ENCODE measurements at places on chromosomes 1 and 21.

DNA sequence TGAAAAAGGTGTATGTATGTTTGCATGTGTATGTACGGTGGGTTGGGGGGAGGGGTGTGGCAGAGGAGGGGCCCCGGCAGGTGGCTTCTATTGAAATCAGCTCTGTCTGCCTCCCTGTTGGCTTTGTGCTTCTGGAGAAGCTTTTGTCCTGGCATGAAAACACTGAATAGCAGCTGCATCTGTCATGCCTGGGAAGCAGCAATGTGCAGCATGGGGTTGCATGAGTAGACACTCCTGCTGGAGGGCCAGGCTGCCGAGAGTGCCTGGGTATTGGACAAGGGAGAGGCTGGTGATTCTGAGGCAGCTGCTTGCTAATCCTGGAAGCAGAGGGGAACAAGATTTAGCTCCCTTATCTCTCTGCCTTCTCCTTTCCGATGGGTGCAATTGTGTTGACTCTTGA is 20.5 kb downstream of the MAPKAPK2 start:
- peak; percentile 73 for DNase-seq

DNA sequence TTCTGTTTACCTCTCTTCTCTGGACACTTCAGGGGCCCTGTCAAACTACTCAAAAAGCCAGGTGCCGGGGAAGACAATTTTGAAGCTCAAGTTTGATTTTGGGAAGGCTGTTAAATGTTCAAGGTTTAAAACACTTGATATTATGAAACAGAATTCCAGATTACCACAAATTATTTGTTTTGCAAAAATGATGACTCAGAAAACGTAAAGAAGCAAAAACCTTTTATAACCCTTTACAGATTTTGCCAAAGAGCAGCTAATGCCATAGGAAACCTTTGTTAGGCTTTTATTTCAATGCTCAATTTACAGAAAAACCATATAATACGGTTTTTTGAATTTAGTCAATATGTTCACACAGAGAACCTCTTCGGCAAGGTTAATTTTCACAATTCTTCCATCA is 593.4 kb upstream of the ZP4 start:
- peak; percentile 48 for DNase-seq

- DNase-seq = no peak
Observed at GRCh38 chr1:41427122-41427913, 57.2 kb downstream of the EDN2 start.

DNA sequence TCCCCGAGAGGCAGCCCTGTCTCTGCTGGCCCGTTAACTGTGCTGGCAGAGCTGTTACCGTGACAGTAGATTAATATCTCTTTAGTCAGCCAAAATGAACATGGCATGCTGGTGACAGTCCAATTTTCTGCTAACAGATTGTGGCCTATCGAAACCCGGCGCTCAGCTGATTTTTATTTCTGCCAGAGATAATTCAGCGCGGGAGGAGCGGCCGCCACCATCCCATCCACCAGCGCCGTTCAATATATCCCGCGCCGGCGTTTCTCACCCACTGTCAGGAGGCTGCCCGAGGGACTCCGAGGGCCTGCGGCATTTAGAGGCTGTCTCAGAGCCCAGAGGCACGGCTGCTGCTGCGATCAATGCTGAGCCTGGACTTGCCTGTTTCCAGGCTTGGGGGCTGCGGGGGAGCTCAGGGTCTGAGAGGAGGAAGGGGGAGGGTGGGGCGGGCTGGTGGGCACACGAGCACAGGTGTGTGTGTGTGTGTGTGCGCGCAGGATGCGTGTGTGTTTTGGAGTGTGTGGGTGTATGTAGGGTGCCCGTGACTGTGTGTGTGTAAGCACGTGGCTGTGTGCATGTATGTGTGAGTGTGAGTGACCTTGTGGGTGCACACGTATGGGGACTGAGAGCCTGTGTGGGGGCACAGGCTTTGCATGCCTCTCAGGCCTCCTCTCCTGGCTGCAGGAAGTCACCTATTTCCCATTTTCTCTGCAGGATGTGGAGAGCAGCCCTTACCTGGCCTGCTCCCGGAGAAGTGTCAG is 109.7 kb upstream of the ACTRT2 start:
- no peak for DNase-seq

GRCh38 chr1:107175102-107175909 is 34.5 kb downstream of the NTNG1 start:
- DNase-seq = no peak

- peak; percentile 9 for DNase-seq
Observed at GRCh38 chr1:20250340-20250989, 40.2 kb upstream of the VWA5B1 start.

DNA sequence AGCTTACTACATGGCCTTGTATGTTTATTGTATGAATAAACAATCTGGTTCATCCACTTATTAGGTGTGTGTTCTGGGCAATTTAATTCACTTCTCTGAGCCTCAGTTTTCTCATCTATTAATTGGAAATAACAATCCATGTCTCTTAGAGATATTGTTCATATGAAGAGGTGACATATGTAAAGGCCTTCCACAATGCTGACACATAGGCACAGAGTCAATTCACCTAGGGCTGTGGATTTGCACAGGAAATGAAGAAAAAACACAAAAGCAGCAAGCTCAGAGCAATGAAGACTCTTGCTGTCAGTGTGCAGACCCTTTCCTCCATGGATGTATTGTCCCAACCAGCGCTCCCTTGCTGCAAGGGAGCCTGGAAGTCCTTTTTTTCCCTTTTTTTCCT is 195.2 kb upstream of the CAMK1G start:
- no peak for DNase-seq

GRCh38 chr1:7860130-7860529 is 7.3 kb upstream of the UTS2 start:
- DNase-seq = no peak

DNA sequence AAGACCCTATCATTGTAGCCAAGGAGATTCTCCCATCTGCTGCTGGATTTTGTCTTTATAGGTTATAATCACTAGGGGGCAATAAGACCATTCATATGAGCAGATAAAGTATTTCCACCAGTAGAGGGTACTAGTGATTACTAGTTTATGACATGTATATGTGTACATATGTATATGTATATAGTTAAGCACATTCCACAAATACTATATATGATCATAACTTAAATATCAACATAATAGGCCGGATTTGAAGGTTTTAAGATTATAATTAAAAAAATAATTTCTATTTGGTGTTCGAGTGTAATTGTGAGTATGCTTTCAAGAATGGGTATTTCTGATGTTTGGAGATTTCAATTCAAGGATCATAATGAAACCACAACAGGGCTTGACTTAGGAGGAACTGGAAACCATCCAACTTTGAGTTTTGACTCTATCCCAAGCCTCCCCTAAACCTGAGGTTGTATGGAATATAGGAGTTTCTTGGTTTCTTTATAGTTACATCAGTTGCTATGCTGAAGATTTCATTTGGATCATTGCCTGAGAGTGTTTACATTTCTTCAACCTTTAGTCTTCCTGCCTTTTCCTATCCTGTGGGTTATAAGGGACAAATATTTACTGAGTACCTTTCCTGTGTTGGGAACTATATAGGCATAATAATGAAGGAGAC is 16.9 kb downstream of the TCEANC2 start:
- DNase-seq = peak; percentile 72

DNA sequence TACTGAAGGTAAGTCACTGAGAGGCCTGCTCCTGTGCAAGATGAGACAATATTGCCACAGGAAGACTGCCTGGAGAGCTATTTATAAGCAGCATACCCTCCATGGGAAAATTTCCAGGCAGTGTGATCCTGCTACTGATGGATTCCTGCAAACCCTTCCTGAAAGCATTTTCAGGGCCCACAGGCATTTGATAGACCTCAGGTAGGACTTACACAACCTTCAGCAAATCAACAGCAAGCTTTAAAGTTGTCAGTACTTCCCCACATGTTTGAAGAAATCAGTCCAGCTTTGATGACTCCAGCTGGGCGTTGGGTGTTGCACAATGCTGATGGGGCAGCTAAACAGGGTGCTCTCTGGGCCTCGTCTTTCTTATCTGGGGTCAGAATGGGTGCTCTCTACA is 108.8 kb downstream of the PLXNA2 start:
- peak; percentile 61 for DNase-seq

DNA sequence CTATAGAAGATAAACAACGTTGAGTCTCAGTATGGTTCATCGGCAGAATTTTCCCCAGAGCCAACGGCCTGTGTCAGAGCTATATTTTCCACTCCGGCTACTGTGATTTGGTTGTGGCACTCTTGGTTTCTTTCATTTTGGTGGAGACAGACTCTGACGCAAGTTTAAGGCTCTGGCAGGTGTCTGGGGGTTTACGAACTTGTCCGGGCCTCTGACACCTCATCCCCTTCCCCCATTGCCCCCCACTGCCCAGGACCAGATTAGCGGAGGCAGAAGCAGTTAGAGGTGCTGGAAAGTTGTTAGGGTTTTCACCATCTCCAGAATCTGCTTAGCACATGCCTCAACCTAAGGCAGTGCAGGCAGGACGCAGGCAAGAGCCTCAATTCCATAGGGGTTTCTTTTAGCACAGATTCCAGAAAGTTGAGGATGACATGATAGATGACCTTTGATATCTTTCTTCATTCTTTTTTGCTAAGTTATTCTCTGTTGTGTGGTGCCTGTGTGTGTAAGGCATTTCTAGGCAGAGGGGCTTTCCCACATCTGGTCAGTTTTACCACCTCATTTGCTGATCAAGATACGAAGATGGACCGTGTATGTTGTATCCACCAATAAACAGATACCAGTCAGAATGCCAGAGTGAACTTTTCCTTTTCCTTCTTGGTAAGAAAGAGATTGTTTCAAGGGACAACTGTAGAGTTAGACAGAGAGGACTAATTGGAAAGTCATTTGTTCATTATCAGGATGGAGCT is 18.4 kb upstream of the IL10 start:
- DNase-seq = no peak

DNA sequence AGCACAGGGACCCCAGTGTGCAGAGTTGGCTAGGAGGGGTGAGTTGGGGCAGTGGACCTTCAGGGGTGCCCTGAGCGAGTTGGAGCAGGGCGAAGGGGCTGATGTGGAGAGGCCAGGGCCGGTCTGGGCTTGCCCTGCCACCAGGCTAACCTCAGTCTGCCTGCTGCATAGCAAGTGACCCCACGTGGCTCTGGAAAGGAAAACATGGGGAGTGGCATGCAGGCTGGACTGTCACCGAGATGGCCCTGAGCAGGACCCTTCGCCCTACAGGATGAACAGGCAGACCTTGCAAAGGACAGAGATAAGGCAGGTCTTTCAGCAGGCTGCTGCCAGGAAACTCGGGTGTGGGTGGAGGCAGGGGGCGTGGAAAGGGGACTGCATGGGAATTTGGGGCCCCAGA is 51.5 kb downstream of the FOXO6 start:
- DNase-seq = no peak

DNA sequence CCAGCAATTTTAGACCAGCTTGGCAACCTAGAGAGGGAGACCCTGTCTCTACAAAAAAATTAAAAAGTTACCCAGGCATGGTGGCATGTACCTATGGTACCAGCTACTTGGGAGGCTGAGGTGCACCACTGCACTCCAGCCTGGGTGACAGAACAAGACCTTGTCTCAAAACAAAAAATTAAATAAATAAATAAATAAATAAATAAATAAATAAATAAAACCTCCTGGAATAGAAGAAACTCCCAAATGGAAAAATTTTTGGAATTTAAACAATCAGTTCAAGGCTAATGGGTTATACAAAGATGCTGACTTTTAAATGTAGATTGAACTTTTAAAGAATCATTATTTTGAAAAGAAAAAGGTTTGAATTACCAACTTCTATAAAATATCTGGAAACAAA is 22.2 kb downstream of the UBR4 start:
- no peak for DNase-seq

GRCh38 chr1:202247837-202248795 is 54.5 kb downstream of the LGR6 start:
- no peak for DNase-seq

- no peak for DNase-seq
Observed at GRCh38 chr1:167501515-167502191, 16.7 kb downstream of the CD247 start.

GRCh38 chr1:246404078-246404477 is 103.0 kb downstream of the SMYD3 start:
- peak; percentile 25 for DNase-seq

- DNase-seq = no peak
Observed at GRCh38 chr1:41161846-41162245, 80.3 kb downstream of the SCMH1 start.

GRCh38 chr1:22221233-22221780 is 78.4 kb upstream of the WNT4 start:
- no peak for DNase-seq

GRCh38 chr1:9385801-9386573 is 93.3 kb downstream of the SPSB1 start:
- no peak for DNase-seq

GRCh38 chr1:172905452-172905851 is 145.3 kb downstream of the TNFSF18 start:
- DNase-seq = peak; percentile 57

GRCh38 chr1:3070644-3071564 is 1.9 kb downstream of the PRDM16 start:
- no peak for DNase-seq

DNA sequence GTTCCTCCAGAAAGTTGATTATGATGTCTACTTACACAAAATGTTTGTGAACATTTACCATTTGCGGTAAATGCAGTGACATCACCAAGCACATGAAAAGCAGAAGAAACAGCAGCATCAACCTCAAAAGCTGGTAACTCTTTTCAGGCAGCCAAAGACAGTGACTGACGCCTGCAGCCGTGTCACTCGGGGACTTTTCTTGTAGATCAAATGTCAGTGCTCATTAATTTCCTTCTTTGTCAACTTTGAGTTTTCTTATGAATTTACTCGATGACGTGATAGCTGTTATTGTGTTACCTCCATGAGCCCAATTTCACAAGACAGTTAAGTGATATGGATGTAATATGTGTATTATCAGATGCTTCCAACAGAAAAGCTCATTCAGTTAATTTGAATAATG is 92.5 kb downstream of the RIPK4 start:
- DNase-seq = no peak

GRCh38 chr1:223810586-223810985 is 35.2 kb downstream of the TP53BP2 start:
- no peak for DNase-seq

GRCh38 chr1:215473943-215474342 is 93.2 kb upstream of the KCTD3 start:
- DNase-seq = peak; percentile 32

GRCh38 chr1:198540580-198540979 is at the start of gene ATP6V1G3:
Gene ATP6V1G3, minus strand, starts transcription at chr1:198540680. Its CDS starts 30 bp downstream, at chr1:198540650.
- no peak for DNase-seq

DNA sequence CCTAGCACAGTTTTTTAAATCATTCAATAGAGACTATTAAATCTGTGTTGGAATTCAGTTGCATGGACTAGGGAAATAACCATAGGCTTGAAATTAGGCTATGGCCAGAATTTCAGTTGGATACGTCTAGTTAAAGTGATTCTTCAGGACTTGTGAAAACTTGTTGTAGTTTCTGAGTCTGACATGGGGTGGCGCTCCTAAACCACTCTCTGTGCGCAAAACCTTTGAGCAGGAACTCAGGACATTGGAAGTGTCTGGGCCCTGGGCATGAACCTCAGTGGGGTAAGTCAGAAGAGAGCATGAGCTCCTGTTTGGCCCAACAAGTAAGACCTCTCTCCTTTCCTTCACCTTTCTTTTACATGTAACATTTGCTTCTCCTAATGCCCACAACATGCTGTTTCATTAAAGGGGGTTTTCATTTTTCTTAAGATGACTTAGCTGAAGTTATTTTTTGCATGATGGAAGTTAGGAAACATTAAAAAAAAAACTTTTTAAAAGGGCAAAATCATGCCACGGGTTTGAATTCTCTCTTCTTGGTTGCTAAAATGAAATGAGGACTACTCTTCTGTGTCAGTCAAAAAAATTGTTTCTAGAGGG is 17.1 kb upstream of the CCDC190 start:
- DNase-seq = peak; percentile 78

GRCh38 chr1:220789532-220790147 is 2.9 kb downstream of the MTARC1 start:
- no peak for DNase-seq

GRCh38 chr1:179166663-179167417 is 62.6 kb downstream of the ABL2 start:
- peak; percentile 81 for DNase-seq

Data from fibroblast of upper back skin (primary cell).